CD14-positive monocyte (primary cell): ENCODE measurements at places on chromosomes 16 and 17. TPM values are rescaled to one million over a fixed set of nuclear protein-coding genes. Genes with fewer than 3 reads are reported as not detected.

The TNP2 gene
- polyA plus RNA-seq = not detected in 2 replicates

The SLC13A2 gene
- not detected in 2 replicates for polyA plus RNA-seq

The CNGB1 gene
- polyA plus RNA-seq = not detected

GRCh38 chr16:50303041-50303604, 36.8 kb downstream of the ADCY7 start:
- no peak for DNase-seq

The ABCA6 gene
- polyA plus RNA-seq = 0.93 TPM

The KIF2B gene
- polyA plus RNA-seq = not detected

GRCh38 chr17:79888009-79888540, 48.8 kb upstream of the CBX4 start:
- no peak for DNase-seq

The C17orf107 gene
- 1.9 TPM for polyA plus RNA-seq

The TBC1D3E gene
- not detected for polyA plus RNA-seq

- no peak for DNase-seq
Observed at GRCh38 chr17:3940965-3941698, 23.1 kb downstream of the ATP2A3 start.

DNA sequence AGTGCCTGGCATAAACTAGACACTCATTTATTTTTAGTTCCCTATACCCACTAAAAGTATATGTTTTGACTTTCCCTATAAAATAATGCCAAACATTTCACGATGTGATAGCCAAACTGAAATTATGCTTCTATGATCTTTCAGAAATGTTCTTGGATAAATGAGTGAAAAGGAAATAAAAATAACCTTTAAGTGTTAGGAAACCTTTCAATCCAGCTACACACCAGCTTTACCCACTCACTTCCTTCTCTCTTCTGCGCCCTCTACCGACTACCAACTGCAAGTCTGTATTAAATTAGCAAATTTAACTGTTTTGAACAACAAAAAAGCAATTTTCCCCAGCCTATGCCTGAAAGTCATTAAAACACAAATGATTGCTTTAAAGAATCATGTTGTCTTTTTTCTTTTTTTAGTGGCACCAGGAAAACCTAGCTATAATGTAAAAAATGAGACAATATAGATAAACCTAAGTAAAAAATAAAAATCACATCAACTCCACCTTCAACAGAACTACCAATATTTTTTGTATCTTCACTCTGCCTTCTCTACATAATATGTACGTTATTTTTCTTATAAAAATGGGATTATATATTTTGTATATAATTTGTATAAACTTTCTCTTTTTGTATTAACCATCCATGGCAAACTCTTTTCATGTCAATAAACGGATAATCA, 13.2 kb upstream of the TMEM100 start:
- DNase-seq = peak; percentile 37

DNA sequence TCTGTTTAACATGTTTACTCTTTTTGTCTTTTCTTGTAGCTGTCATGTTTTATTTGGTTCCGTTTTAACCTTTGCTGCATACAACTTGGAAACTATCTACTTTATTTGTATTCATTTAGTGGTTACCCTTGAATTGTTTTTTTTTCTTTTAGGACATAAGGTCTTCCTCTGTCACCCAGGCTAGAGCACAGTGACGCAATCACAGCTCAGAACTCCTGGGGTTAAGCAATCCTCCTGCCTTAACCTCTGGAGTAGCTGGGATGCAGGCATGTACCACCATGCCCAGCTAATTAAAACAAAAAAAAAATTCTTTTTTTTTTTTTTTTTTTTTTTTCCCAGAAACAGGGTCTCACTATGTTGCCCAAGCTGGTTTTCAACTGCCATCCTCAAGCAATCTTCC, 29.8 kb upstream of the USP43 start:
- DNase-seq = no peak

The CWC25 gene
- 29.2 and 63.2 TPM in 2 replicates for polyA plus RNA-seq

DNA sequence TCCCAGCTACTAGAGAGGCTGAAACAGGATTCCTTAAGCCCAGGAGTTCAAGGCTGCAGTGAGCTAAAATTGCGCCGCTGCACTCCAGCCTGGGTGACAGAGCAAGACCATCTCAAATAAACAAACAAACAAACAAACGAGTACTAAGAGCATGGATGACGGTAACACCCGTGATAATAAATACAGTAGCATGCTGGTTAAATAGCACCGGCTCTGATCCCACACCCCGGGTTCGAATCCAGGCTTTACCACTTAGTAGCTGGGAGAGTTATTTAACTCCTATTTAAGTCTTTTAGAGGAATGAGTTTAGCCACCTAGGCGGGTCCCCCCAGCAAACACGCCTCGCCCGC, 301 bp upstream of the METTL22 start:
- DNase-seq = no peak

DNA sequence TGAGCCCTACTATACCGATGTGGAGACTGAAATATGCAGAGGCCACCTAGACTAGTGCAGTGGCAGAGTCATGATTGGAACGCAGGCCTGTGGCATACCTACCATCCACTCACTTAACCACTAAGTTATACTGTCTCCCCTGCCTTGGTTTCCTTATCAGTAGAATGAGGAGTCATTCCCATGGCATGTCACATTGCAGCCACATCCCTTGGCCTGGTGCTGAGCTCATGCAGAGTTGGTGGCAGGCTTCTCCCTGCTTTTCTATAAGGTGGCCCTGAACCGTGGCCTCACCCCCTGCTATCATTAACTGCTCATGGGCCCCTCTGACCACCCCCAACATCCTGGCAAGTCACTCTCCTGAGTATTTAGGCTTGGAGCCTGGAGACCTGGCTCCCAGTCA, 212.5 kb downstream of the KATNIP start:
- DNase-seq = no peak

DNA sequence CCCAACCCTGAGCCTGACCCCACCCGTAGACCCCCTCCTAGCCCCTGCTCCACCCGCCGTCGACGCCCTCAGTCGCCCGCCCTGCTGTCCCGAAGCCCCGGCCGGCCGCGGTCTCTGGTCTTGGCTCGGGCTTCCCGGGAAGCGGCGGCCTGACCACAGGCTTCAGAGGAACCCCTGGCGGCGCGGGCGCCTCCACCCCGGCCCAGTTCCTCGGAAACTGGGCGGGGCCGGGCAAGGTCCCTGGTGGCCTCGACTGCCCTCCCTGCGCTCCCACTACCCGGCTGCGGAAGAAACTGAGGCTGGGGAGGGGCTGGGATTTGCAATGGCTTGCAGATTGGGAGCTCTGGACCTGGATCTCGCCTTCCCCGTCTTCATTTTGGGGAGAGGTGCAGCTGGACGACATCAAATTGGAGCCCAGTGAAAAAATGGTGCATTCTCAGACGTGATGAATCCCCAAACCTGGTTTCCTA, 692 bp upstream of the SOCS1 start:
- DNase-seq = peak; percentile 45

- no peak for DNase-seq
Observed at GRCh38 chr17:28501421-28502284, 4.5 kb upstream of the FOXN1 start.

The MT1G gene
- not detected for polyA plus RNA-seq

DNA sequence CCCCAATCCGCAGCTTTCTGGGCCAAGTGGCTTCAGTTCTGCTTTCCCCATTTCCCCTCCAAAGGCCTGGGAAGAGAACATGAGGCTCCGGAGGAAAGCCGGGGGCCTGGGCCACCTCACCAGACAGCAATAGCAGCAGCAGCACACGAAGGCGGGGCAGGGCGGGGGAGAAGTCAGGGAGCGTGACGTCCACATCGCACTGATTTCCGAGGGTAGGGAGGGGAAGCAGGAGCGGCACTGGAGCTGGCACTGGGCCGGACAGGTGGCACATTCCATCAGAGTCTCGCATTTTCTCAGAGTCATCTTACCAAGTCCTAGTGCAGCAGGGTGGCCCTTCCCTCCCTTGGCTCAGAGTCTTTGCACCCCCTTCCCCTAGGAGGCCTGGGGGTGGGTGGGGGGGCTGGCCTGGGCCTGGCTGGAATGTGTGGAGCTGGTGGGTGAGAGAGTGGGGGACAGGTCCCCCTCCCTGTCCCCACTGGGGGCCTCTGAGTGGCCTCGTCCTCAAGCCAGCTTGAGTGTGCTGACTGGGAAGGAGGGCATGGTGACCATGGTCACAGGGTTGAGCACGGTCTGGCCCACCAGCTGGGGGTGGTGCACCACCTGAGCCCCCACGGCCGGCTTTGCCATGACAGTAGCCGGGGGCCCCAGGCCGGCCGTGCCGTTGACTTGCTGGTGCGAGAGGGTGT, 14.3 kb downstream of the MNT start:
- no peak for DNase-seq

The CDH15 gene
- polyA plus RNA-seq = not detected in 2 replicates

The NACA2 gene
- not detected in 2 replicates for polyA plus RNA-seq

DNA sequence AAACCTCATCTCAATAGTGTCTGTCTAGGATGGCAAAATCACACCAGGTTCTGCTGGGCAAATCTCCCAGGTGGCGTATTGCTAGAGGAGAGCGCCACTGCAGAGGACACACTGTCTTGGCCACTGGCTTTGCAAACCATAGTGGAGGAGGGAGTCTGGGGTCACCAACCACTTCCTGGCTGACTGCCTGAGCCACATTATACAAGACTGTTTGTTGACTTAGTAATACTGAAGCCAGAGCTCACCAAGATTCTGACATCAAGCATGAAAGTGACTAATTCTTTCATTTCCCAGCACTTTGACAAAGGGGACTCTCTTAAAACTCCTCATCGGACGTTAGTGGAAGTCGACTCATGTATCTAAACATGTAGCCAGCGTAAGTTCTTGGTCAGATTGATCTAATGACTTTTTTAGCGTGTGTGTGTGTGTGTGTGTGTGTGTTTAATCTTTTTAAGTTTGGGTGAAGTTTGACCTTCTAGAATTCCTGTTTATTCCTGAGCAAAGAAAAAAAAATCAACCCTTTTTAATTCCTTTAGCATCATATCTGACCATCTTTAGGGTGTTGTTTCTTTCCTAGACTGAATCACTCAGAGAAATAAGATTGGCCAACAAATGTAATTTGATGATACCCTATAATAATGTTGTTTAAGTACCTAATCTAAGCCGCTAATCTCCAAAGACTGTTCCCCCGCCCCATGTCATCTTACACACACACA, 13.7 kb downstream of the PITPNC1 start:
- peak; percentile 38 for DNase-seq

- DNase-seq = peak; percentile 85
Observed at GRCh38 chr17:17044846-17045561, 2.7 kb downstream of the MPRIP start.

DNA sequence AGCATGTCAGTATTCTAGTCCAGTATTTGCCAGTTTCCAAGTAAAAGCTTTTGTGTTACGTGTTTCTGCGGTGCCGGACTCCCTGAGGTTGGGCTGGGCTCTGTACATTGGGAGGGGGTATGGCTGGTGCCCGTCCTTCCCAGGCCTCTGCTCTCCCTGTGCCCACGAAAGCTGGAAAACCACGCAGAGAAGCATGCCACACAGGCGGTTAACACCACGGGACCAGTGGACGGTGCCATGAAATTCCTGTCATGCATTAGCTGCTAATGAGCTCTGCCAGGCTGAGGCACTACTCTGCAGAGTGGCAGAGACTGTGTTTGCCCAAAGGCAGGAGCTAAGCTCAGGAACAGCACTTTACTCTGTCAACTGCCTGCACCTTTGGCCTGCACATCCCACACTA, 8.1 kb downstream of the SMIM5 start:
- no peak for DNase-seq

DNA sequence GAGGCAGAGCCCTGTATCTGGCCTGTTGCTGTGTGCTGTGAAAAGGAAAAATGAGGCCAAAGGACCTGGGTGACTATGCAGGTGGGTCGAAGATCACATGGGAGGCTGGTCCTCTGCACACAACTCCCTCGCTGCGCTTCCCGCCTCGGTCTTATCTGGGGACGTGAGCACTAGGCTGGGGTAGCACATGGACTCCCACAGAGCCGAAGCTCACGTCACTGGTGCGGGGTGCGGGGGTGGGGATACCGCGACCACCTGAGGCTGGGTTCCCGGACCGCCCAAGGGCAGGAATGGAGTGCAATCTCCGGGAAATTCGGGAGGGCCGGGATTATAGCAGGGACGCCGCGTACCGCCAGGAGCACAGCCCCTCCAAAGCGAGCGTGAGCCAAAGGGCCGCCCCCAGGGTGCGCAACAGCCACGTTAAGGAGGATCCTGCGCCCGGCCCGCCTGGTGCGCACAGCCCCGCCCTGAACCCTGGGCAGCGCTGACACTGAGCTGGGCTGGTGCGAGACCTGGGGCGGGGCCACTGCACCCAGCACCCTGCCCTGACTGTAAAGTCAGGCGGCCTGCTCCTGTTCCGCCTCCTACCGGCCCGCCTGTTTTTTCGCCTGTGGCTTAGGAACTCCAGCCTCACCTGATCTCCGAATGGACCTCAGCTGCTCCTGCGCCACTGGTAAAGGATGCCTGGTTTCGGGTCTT, 4.8 kb downstream of the MT1A start:
- peak; percentile 56 for DNase-seq

GRCh38 chr17:47277921-47278320, 24.3 kb downstream of the ITGB3 start:
- no peak for DNase-seq

- DNase-seq = no peak
Observed at GRCh38 chr16:68737046-68737729, at the start of gene CDH1. TSS of gene CDH1 (plus strand) at chr16:68737292. CDS start at chr16:68737416, 124 bp downstream.

GRCh38 chr16:9123401-9123800, 32.0 kb downstream of the HAPSTR1 start:
- no peak for DNase-seq

GRCh38 chr16:6684076-6684673, 648.5 kb upstream of the RBFOX1 start:
- no peak for DNase-seq

GRCh38 chr16:24953721-24954120, 61.4 kb downstream of the ARHGAP17 start:
- no peak for DNase-seq

DNA sequence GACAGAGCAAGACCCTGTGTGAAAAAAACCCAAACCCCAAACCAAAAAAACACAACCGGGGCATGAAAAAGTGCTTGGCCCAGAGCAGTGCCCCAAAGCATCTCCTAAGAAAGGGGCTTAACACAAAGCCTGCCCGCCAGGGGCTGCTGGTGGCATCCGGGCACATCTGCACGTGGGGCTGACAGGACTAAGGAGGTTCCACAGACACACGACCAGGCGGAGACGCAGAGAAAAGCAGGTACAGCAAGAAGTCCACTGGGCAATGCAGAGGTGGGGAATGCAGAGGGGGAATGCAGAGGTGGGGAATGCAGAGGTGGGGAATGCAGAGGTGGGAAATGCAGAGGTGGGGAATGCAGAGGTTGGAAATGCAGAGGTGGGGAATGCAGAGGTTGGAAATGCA, 109.2 kb downstream of the ZNF778 start:
- no peak for DNase-seq

- DNase-seq = no peak
Observed at GRCh38 chr17:81071761-81072741, 37.1 kb downstream of the BAIAP2 start.

The MLYCD gene
- 1.2 TPM for polyA plus RNA-seq

The SDF2 gene
- polyA plus RNA-seq = 103 TPM
